Cardiac fibroblast (primary cell): ENCODE measurements at places on chromosomes 5 and 9.

DNA sequence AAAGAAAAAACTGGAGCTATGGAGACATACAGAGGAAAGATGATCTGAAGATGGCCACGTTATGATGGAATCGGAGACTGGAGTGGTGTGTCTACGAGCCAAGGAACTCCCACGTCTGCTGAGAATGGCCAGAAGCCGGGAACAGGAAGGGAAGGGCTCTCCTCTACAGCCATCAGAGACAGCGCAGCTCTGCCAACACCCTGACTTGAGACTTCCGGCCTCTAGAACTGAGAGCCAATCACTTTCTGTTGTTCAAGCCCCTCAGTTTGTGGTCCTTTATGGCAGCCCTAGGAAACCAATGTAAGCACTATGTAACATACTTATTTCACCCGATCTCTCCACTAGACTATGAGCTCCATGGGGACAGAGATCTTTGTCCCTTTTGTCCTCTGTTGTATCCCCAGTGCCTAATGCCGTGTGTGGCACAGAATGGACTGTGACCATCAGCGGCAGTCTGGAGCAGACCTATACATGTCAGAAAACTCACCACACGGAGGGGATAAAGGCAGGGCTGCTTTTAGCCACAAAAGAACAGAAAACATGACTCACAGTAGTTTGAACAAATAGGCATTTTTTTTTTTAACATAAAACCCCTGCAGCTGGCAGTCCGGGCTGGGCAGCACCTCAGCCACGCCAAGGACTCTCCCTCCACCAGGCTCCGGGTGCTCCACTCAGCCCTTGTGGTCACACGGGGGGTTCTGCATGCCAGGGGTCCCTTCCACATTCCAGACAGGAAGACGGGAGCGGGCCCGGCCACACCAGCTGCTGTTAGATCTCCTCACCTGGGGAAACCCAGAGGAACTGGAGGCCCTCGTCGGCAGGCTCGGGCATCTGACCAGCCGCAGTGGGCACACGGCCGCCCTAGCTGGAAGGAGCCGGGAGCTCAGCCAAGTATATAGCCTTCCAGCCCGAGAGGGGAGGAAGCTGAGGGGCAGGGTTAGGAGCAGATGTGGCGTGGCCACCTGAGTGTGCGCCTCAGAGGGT is 16.1 kb upstream of the MXD3 start:
- DNase-seq = peak; percentile 83

DNA sequence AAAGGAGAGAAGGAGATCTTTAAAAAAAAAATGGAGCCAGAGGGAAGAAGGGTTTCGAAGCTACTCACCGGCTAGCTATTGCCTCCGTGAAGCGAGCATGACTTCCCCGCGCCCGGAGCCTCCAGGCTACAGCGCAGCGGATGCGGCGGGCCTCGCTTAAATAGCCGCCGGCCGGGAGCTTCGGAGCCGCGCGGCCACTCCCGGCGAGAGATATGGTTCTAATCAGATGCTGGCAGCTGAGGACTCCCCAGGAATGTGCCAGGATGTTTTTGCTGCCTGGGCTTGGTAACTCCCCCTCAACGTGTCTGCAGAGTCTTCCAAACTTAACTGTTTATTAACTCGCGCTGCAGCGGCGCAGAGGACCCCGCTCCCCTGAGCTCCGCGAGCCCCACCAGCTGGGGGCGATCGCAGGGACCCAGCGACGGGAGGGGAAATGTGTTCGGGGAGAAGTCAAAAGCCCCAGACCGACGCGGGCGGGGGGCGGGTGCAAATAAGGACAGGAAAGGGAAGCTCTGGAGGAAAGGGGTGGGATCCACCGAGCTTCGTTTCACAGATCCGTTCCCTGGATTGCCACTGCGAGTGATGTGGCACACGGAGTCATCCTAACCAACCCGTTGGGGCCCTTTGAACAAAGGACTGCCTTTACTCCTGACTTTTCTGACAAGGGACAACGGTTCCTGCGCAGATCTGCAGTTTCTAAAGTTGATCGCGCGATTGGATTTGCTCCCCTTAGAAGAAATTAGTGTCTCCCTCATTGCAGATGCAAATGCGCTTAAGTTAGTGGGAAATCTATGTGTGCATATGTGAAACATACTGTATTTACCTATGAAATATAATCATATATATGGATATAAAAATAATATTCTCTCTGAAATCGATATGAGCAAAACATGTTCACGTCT is at the start of gene DAB2:
Gene DAB2 (minus strand): TSS at position 245 of the 902 bp plus-strand sequence. CDS start 30,660 bp downstream, outside the sequence.
- DNase-seq = peak; percentile 94

DNA sequence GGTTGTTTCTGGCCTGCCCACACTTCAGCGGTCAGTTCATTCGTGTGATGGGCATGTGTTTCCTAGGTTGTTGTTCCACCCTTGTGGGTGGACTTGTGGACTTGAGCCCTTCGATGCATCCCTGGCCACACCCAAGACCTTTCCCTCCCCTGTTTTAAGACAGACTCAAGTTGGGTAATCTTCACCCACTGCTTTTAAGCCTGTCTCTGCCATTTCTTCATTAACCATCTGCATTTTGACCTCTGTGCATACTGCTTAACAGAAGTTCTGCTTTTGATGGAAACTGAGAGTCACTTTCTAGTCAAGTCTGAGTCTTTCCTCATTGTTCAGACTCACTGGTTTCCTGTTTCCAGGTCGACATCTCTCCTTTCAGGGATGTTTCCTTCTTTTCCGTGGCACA is 233.7 kb downstream of the ARHGEF28 start:
- no peak for DNase-seq

- peak; percentile 29 for DNase-seq
These were observed 41.2 kb upstream of the PLPP1 start for GRCh38 chr5:55575815-55576583.

DNA sequence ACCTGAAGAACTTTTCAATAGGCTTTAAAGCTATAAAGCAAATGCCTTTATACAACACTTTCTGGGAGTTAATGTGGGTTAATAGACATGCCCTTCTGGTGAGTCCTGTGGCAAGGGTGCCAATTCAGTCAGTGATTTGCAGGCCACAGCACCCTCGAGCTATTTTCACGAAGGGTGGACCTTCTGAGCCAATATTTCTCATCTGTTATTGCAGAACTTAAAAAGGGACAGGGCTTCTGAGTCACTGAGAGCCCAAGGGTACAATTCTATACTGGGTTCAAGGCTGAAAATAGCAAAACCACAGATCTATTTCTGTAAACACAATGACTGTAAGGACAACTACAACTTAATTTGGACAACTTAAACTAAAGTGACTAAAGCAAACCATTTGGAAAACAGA is 92.8 kb downstream of the GABRG2 start:
- DNase-seq = no peak

GRCh38 chr9:103301051-103301450 is 305.9 kb downstream of the CYLC2 start:
- no peak for DNase-seq

DNA sequence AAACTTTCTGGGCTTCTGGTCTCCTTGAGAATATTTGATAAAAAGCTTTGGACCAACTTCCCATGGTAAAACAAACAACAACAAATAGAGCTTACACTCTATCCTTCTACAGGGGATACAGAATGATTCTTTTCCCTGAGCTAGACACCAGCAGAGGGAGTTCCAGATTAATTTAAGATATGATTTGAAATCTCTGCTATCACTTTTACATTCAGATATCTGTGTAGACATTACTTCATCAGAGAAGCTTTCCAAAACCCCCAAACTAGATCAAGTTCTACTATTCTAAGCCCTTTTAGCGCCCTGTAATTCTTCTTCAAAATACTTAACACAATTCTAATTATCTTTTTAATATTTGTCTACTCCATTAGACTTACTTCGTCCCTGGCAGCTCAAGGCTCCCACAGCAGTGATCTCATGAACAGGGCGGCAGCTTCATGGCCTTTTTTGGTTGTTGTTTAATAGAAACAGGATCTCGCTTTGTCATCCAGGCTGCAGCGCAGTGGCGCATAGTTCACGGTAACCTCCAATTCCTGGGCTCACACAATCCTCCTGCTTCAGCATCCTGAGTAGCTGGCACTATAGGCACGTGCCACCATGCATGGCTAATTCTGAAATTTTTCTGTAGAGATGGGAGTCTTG is 955 bp upstream of the GALNT12 start:
- DNase-seq = no peak

- DNase-seq = no peak
These were observed 15.4 kb upstream of the NPR2 start for GRCh38 chr9:35776018-35776417.

DNA sequence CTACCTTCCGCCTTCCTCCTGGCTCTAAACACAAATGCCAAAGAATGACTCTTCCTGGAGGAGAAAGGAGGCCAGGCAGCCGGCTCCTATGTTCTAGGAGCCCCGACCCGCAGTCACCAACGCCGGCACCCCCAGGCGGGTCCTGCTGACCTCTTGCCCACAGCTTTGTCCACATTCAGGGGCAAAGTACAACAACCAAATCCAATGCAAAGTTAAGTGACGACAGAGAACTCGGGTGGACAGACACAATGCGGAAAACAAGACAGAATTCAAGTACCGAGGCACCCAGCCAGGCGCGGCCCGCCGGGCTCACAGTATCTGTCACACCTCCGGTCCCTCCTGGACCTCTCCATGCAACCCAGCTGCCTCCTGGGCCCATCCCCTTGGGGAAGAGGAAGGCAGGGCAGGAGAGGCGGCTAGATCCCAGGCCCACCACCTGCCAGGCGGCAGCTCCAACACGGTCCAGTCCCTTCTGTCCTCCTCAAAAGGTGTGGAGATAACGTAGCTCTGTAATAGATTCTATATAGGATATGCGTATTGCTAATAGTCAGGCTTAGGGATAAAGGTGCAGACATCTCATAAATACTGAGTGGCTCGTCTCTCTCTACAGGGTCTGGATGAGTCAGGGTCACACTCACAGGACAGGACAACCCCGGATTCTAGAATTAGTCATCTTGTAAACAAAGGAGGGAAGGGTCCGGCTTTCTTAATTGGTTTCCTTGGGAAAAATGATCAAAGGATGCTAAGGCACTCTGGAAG is 46.9 kb upstream of the UBAC1 start:
- DNase-seq = no peak

DNA sequence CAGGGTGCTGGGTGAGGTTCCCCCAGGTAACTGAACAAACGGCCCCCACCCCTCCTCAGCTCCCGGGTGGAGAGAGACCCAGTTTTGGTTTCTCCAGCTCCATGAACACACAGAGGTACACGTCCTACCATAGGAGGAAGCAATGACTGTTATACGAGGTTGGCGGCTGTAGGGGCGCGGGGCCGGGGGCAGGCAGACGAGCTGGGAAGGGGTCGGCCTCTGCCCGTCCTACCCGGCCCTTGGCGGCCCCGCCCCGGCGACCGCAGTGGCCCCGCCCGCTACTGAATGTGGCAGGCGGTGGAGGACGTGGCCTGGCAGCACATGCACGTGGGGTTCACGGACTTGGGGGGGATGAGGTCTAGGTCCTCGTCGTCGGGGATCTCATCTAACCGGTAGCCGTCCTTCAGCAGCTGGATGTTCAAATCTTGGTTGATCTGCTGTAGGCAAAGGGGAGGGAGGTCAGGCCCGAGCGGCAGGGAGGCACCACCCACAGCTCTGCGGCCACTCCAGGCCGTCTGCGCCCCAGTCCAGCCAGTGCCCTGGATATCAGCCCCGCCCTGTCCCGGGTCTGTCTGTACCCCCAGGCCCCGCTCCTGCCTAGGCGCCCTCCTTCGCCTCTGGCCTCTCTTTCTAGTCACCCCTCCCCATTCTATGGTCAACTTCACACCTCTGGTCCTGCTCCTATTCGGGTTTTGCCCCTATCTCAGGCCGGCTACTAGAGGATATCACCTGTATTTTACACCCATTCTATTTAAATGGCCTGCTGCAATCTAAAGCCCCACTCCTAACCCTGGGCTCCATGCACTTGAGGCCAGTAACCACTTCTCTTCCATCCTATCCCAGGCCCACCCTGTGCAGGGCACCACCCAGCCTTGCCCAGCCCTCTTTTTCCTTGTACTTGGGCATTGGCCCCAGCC is 24.2 kb upstream of the MYORG start:
- DNase-seq = no peak

GRCh38 chr5:180604271-180604670 is 13.0 kb upstream of the SCGB3A1 start:
- no peak for DNase-seq

- no peak for DNase-seq
These were observed 593 bp downstream of the GM2A start for GRCh38 chr5:151253605-151253950.
